MCF 10A (cell line): ENCODE measurements at places on chromosomes 7 and 10.

DNA sequence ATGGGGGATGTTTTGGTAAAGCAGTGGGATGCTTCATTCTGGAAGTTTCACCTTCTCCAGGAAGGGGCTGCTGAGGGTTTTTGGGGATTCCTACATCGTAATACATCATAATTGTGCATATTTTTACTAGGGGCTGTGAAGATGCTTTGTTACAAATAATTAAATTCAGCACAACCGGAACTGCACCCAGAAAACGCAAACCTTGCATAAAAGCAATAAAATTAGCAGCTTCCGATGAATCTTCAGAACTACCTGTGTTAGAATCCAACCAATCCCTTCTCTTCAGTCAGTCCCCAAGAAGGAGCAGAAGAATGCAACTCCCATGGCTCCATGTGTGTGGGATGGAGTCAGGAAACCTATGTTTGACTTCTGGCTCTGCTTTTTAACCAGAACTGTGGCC lies 48.4 kb upstream of the HMX3 start:
- DNase-seq: no peak

DNA sequence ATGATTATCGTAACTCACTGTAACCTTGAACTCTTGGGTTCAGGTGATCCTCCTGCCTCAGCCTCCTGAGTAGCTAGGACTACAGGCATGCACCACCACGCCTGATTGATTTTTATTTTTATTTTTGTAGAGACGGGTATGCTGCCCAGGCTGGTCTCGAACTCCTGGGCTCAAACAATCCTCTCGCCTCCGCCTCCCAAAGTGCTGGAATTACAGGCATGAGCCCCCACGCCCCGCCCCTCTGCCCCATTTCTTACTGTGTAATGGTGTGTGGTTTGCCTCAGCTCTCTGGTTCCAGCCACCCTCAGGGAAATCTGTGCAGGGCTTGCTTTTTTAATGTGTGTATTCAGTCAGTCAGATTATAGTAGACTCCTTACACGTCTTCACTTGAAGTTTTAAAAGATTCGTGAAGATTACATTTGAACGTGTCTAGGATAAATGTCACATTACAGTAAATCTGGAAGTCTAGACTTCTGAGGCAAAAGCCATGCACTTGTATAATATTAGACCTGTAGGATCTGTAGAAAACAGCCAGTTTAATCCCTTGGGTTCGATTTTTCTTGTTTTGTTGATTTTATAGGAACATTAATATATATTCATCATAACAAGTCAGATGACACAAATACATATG lies 276.2 kb downstream of the CAMK1D start:
- no peak for DNase-seq

- DNase-seq: no peak
These were observed 69.1 kb downstream of the INPP5A start for GRCh38 chr10:132606536-132607316.

DNA sequence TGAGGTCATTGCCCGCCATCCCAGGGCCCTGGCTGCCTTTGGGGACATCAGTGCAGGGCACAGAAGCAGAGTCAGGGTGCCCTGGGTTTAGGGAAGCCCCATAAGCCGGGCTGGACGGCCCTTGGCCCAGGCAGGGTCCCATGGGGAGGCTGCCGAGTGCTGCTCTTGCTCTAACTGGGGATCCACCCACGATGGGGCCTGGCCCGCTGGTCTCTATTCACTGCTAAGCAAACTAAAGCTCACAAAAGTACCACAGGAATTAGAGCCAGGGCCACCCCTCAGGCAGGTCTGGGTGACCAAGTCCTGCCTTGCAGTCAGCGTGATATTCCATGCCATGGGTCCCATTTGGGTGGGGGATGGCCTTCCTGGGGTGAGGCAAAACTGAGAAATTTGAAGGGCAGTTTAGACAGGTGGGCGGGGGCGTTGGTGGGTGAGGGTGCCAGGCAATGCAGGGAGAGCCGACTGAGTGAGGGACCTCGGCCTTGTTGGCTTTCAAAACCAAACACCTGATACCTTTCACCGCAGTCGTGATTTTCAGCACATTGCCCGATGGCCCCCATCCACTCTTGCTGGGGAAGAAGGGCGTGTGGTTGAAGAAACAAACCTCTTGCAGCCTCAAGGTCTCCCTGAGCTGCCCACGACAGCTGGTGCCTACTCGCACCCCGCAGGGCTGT lies 92.8 kb upstream of the PPIF start:
- DNase-seq: no peak

- no peak for DNase-seq
These were observed 132.1 kb downstream of the SMURF1 start for GRCh38 chr7:99011706-99012404.

DNA sequence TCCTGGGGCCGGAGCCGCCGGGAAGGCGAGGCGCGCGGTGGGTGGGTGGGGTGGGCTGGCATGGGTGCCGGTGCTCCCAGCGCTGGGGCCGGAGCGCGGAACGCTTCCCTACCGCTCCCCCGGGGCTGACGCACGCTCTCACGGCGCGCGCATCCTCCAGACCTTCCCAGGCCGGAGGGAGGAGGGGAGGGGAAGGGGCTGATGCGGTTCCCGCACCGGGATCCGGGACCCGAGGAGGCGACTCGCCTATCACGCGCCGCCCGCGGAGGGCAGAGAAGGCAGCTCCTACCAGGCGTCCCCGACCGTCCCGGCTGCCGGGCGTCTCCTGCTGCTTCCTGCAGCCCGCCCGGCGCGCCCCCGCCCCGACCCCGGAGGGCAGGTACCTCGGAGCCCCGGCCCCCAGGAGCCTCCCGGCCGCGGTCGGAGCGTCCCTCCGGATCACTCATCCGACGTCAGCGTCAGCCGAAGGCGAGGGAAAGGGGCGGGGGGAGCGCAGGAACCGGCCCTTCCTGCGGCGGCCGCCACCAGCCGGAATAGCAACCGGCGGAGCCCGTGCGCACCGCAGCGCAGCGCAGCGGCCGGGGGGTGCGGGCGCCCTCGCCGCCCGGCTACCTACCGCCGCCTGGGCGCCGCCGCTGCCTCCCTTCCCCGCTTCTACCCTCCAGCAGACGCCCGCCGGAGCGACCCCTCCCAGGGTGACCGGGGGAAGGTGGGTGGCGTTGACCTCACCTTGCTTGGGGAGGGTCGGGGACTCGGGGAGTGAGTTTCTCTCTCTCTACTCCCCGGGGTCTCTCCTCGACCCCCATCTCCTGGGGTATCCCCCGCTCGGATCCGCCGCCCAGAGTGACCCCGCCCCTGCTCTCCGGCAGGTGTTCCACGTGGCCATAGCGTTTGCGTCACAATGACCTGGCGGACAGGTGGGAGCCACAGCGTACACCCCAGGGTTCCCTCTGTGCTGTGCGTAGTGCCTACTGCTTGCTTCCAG lies at the start of gene ICA1:
ICA1 (minus strand) TSS at position 457 of the 985 bp plus-strand sequence. CDS start 26,241 bp downstream, outside the sequence.
- DNase-seq: peak; percentile 66

DNA sequence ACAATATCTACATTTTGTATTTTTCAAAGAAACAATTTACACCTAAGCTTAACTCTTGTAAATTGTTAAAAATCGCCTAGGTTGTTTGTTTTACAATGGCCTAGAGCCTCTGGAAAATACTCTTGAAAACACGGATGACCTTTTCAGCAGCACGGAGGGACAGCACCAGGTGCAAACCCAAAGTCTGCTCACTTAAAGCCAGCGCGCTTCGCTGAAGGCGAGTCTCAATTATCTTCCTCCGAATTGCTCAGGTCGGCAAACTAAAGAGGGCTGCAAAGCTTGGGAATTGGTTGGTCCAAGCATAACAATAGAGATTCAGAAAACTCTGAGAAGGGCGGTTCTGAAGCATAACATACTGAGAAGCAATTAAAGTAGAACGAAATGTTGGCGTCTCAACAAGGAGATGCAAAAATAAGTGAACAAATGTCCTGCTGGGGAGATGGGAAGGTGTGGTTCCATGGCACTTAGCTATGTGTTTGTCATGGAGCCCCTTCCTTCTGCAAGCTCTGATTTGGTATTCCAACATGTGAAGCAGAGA lies 139.9 kb upstream of the PITRM1 start:
- DNase-seq: no peak

DNA sequence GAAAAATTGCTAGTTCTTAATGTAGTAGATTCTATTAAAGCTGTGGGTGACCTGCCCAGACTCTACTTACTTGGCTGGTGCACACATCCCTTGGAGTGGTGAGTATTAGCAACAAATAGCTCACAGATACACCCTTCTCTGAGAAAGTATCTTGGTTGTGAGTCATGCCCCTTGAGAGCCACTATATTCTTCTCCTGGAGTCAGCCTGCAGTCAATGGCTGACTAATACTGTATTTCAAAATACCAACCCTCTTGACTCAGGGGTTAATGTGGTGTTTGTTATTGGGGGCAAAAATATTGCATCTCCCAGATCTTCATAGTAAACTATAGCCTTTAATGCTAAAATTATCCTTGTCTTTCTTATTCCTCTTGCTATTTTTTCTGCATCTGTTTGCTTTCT lies 354.9 kb downstream of the BMPER start:
- DNase-seq: peak; percentile 90

GRCh38 chr7:37323966-37324365 lies 124.7 kb downstream of the ELMO1 start:
- no peak for DNase-seq

- peak; percentile 71 for DNase-seq
These were observed 515 bp downstream of the GSDME start for GRCh38 chr7:24756545-24757352.

DNA sequence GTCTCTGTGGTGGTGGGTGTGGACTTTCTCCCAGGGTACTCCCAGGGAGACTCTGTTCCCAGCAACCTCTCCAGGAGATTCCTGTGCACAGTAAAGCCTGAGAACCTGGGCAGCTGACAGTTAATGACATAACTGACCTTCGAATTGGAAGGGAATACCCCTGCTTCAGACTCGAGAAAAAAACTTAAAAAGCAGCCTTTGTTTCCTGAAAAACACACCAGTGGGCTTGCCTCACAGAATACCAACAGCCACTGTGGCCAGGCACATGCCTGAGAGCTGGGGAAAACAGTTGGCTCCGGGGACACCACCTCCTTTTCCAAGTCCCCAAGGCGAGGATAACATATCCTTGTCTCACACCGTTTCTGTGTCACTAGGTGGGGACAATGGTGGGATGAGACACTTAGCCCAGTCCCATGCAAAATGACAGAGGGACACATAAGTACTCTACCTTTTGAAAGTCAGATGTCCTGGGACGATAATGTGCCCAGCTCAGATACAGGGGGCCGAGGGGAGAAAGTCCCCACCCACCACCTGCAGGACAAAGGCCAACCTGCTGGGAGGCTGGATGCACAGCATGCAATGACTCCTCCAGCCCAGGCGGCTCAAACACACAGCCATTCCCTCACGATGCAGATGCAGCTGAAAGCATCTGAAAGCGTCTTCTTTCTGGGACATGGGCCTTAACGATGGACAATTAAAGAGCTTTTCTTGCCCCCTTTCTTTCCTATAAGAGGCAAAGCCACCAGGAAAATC lies 65.6 kb downstream of the HIPK2 start:
- DNase-seq: no peak

DNA sequence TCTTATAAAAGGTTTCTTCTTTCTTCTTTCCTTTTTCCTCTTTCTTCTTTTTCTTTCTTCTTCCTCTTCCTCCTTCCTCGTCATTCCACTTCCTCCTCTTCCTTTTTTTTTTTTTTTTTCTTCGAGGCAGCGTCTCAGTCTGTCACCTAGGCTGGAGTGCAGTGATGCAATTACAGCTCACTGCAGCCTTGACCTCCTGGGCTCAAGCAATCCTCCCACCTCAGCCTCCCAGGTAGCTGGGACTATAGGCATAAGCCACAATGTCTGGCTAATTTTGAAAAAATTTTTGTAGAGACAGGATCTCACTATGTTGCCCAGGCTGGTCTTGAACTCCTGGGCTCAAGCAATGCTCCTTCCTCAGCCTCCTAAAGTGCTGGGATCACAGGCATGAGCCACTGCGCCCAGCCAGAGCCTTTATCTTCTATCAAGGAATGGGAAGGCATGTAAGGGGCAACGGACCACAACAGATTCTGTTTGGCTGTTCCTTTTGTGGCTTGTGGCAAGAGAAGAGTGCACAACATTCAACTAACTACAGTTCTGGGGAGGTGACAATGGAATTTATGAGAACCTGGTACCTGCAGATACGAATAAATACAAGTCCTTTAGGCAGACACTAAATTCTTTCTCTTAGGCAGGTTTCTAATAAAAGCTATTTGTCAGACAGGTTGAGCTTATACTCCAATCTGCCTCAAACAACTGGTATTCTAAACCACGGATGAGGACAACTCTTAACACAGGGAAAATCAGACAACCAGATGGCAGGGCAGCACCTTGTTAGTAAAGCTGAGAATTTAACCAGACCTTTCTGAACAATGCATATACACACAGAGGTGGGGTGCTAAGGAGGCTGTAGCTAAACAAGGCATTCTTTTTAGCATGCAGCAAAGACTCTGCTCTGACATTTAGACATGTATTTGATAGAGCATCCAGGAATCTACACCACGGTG lies 100.3 kb downstream of the DOCK4 start:
- no peak for DNase-seq

GRCh38 chr10:128922619-128923196 lies 544.3 kb upstream of the MGMT start:
- peak; percentile 64 for DNase-seq

DNA sequence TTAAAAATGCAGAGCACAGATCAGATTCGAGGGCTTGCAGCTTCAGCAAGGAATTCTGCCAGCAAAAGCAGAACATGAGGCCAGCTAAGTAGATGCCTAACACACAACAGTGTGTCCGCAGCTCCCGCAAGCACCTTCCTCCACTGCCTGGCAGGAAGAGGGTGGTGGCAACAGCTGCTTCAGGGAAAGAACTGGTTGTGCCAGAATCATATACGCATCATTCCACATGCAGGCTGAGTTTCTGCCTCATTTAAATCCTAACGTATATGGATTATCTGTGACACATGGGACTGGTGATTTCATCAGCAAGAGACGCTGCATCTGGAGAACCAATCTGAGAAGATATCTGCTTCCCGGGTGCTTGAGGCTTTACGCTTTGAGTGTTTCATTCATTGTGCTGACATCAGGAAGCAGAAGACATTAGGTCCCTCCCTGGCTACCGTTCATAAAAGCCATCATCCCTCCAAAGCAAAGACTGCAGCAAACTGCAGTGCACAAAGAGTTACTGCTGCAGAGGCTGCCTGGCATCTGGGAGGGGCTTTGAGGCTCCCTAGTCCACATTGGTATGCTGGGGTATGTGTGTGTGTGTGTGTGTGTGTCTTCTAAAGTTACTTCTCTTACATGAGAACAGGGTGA lies 78.8 kb downstream of the FAM13C start:
- DNase-seq: no peak

- no peak for DNase-seq
These were observed 114.8 kb downstream of the TSPAN12 start for GRCh38 chr7:120743128-120743527.
